ENCODE measurements at places on chromosomes 11 and 22.

DNA sequence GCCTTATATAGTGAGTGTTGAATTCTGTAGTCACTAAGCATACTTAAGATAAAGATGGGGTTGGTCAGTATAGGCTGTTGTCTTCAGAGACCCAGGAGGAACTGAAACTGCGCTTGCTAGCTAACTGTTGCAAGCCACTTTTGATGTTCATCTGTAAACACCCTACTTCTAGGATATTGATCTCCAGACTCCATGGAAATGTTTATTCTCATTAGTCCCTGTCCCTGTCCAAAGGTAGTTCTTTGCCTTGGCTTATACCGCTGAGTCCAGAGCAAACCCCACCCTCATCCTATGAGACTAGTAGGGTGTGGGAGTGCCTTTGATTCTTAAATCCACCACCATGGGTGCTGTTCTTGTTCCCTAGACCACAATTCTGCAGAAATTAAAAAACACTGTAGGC lies 36.4 kb downstream of the DEPDC5 start:
- no peak for DNase-seq

GRCh38 chr11:122720107-122720881 lies 64.8 kb downstream of the UBASH3B start:
- DNase-seq = no peak

- no peak for DNase-seq
Measured at GRCh38 chr22:24553597-24554312, 1.2 kb downstream of the GUCD1 start.

GRCh38 chr22:23057331-23057730 lies 13.0 kb upstream of the GNAZ start:
- peak; percentile 6 for DNase-seq

- no peak for DNase-seq
Measured at GRCh38 chr11:109697140-109697843, 275.3 kb downstream of the C11orf87 start.

- DNase-seq = no peak
Measured at GRCh38 chr11:133227632-133228111, 304.6 kb downstream of the OPCML start.
